ENCODE measurements at places on chromosomes 13 and 19.

DNA sequence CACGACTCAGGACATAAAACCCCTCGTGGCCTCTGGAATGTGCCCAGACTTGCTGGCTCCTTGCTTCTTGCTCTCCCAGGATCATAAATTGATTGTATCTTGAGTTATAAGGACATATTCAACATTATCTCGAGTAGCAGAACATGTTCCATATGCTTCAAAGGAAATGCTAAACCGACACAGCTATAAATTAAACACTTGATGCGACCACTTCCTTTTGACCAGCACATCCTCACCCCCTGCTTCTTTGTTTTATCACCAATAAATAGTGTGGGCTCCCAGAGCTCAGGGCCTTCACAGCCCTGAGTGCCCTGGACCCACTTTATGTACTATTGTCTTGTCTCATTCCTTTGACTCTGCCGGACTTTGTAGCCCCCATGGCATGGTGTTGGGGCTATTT, 157.0 kb upstream of the PABPC3 start:
- no peak for DNase-seq

- DNase-seq, result no peak
Measured at GRCh38 chr19:48613852-48614435, 932 bp downstream of the FAM83E start.

DNA sequence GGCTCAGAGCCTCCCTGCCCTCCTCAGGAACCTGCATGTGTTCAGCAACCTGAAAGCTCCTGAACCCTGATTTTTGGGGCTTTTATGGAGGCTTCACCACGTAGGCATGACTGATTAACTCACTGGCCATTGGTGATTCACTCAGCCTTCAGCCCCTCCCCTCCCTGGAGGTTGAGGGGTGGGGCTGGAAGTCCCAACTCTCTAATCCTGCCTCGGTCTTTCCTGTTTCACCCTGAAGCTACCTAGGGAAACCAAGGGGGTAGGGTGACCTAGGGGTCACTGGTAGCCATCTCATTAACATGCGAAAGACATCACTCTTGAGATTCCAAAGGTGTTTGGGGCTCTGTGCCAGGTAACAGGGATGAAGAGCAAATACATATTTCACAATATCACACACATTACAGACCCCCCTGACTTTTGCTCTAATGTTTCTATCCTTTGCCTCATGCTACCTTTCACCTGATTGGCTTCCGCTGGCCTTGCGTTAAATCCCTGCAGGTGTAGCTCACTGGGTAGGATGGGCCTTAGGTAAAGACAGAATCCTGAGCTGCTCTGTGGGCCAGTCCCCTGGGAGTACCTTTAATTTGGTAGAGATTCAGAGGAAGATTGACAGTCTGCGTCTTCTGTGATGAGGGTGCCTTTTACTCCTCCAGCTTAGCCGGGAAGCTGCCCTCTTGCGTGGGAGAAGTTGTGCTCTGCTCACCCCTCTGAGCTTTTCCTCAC, 260.6 kb downstream of the ATP8A2 start:
- no peak for DNase-seq

GRCh38 chr13:30466358-30466714, 600 bp upstream of the HMGB1 start:
- no peak for DNase-seq

- no peak for DNase-seq
Measured at GRCh38 chr19:4386041-4386782, 14.1 kb downstream of the SH3GL1 start.

DNA sequence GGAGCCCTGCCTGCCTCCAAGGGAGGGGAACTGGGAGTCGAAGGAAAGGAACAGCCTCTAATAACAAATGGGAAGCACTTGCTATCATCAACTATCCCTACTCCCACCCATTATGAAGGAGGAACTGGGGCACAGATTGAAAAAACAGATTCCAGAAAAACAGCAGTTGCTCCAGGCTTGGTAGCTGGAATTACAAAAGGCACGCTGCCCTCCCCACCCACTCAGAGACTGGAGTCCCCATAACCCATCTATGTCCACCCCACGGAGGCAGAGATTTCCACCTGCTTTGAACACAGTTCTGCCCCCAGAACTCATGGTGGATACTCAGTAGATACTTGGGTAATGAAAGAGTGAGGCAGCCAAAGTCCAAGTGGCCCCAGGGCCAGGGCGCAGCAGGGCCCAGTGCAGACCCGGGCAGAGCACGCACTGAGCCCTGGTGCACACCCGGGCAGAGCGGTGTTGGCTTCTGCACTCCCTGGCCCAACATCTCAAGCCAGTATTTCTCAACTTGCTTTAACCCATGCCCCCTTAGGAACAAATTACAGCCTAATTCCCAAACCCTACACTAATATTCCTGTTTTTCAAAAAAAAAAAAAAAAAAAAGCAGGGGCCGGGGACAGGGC, 19.1 kb upstream of the CCNP start:
- no peak for DNase-seq

- DNase-seq, result no peak
Measured at GRCh38 chr13:39961036-39961435, 305.6 kb downstream of the COG6 start.

- no peak for DNase-seq
Measured at GRCh38 chr13:111598747-111599146, 278.3 kb downstream of the TEX29 start.

DNA sequence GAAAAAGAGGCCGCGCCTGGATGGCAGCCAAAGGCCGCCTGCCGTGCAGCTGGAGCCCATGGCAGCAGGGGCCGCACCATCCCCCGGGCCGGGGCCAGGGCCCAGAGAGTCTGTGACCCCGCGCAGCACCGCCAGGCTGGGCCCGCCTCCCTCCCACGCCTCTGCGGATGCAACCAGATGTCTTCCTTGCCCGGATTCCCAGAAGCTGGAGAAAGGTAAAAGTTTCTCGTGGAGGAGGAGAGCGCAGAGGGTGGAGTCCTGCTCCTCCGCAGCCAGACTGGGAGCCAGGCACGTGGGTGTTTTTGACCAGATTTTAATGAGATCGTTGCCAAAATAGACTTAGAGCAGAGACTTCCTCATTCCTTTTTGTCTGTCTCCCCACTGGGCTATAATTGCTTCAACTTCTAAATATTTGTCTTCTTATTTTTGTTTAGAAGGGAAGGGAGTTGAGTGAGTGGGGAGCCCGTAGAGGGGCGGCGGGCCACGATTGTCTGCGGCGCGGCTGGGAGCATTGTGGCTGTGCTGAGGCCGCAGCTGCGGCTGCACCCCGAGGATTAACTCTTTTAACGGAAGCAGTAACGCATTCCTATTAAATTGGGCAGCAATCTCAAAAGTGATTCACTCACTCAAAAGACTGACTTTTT, 22.8 kb upstream of the NDUFS7 start:
- peak; percentile 60 for DNase-seq

Data from right lung (tissue), 10 donors.